ENCODE measurements at places on chromosomes 12 and 14.

- no peak overlapping the region for H3K27ac ChIP-seq
- no peak for DNase-seq
- no peak overlapping the region for H3K4me3 ChIP-seq
- H3K27me3 ChIP-seq, result no peaks in the 10 kb centered on the region
- H3K4me1 ChIP-seq, result no peaks in the 10 kb centered on the region
- no peaks in the 10 kb centered on the region for H3K36me3 ChIP-seq
These were observed 589.5 kb downstream of the NOVA1 start for GRCh38 chr14:26008290-26008689.

- peak; percentile 66 for DNase-seq
- no peaks in the 10 kb centered on the region for H3K36me3 ChIP-seq
- no peak overlapping the region for H3K27ac ChIP-seq
- no peaks in the 10 kb centered on the region for H3K4me1 ChIP-seq
- H3K27me3 ChIP-seq, result no peaks in the 10 kb centered on the region
These were observed 157.1 kb downstream of the CALM1 start for GRCh38 chr14:90553921-90554336.

- no peak for DNase-seq
- H3K36me3 ChIP-seq, result no peaks in the 10 kb centered on the region
- H3K4me1 ChIP-seq, result peaks cover 2% of the 10 kb centered on the region
- no peak overlapping the region for H3K4me3 ChIP-seq
- H3K27ac ChIP-seq, result no peak overlapping the region
These were observed 6.6 kb upstream of the SLC6A13 start for GRCh38 chr12:269191-269590.

GRCh38 chr14:98244966-98245569 lies 1026.9 kb downstream of the BCL11B start:
- DNase-seq, result no peak
- H3K27ac ChIP-seq, result no peak overlapping the region
- no peak overlapping the region for H3K4me3 ChIP-seq
- no peaks in the 10 kb centered on the region for H3K36me3 ChIP-seq
- H3K4me1 ChIP-seq, result no peaks in the 10 kb centered on the region
- no peaks in the 10 kb centered on the region for H3K27me3 ChIP-seq

DNA sequence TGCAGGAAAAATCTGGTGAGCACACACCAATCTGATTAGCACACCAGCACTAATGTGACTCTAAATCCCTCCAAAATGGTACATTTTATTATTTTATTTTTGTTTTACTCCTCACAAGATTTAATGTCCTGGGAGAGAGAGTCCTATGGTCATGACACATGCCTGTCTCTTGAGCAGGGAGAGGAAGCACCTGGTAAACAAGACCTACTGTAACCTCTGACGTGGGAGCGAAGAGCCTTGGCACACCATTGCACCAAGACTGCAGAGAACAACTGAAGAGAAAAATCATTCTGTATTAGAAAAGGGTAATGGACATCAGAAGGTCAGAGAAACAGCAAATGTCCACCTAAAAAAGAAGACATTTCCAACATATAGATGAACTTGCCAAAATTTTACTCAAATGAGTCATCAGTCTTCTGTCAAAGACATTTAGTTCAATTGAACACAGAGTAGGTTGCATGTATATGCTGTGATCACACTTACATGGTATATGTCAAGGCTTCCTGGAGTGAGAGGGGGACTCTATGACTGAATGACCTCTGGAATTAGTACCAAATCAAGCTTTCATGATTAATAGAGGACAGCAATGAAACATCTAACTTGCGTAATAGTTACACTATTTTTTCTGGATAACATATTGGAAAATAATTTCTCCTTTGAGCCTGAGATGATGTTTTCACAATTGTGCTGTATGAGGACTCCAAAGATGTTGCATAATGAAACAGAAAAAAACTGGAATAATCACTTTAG lies 186.9 kb upstream of the FLRT2 start:
- H3K36me3 ChIP-seq, result no peaks in the 10 kb centered on the region
- H3K27me3 ChIP-seq, result no peaks in the 10 kb centered on the region

GRCh38 chr12:13373803-13374202 lies 177.3 kb downstream of the EMP1 start:
- H3K27me3 ChIP-seq, result no peaks in the 10 kb centered on the region
- H3K36me3 ChIP-seq, result no peaks in the 10 kb centered on the region
- no peaks in the 10 kb centered on the region for H3K4me1 ChIP-seq
- no peak overlapping the region for H3K27ac ChIP-seq
- no peak overlapping the region for H3K4me3 ChIP-seq

GRCh38 chr14:78927261-78927660 lies 757.1 kb downstream of the NRXN3 start:
- H3K27me3 ChIP-seq, result no peaks in the 10 kb centered on the region
- no peak overlapping the region for H3K4me3 ChIP-seq
- no peak for DNase-seq
- H3K27ac ChIP-seq, result no peak overlapping the region
- no peaks in the 10 kb centered on the region for H3K4me1 ChIP-seq
- no peaks in the 10 kb centered on the region for H3K36me3 ChIP-seq

DNA sequence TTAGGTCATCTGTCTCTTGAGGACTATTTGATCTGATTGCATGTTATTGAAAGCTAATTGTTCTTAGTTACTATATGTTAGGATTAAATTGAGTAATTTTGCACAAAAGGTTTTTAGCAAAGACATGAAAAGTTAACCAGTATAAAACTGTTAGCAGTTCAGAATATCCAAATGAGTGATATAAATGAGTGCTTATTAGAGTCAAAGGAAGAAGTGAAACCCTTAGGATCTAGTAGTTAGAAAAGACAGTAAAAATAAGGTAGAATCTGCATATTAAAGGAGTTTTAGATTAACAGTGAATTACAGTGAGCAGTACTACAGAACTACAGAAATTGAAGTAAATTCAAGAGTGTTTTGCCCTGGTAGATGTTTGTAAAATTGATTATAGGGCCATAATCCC lies 12.4 kb downstream of the RAP1B start:
- H3K4me3 ChIP-seq, result no peak overlapping the region
- H3K36me3 ChIP-seq, result no peaks in the 10 kb centered on the region
- H3K27me3 ChIP-seq, result no peaks in the 10 kb centered on the region
- DNase-seq, result no peak
- no peaks in the 10 kb centered on the region for H3K4me1 ChIP-seq

DNA sequence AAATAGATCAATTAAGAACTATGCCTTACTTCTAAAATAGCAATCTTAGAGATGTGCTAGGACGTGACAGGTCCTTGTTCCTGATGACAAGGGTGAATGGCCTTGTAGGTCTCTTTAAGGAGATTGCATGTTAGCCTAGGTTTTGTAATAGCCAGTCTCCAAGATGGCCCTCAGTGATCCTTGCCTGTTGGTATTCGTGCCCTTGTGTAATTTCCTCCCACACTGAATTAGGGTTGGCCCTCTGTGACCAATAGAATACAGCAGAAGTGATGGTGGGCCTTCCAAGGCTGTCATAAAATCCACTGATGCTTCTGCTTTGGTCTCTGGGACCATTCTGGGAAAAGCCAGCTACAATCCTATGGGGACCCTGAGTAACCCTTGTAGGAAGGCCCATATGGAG lies 38.2 kb upstream of the SNX6 start:
- H3K4me3 ChIP-seq, result no peak overlapping the region
- no peak for DNase-seq
- no peaks in the 10 kb centered on the region for H3K4me1 ChIP-seq
- no peaks in the 10 kb centered on the region for H3K27me3 ChIP-seq
- no peak overlapping the region for H3K27ac ChIP-seq
- no peaks in the 10 kb centered on the region for H3K36me3 ChIP-seq

DNA sequence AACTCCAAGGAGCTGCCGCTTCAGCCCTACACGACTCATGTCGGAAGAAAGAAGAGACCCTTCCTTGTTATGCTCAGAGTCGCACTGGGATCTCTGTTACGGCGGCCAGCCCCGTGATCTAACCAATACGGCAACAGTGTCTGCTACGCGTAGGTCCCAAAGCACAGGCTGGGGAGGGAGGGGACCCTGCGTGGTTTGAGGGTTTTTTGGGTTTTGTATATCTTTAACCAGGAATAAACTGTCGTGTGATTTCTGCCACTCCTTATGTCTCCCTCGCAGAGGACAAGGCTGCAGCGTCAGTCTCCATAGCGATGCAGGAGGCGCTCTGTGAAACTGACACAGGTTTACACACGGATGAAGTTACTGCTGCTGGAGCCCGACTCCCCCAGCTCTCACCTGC lies 60.0 kb upstream of the DIO3 start:
- H3K27me3 ChIP-seq, result no peaks in the 10 kb centered on the region
- DNase-seq, result peak; percentile 60
- no peaks in the 10 kb centered on the region for H3K4me1 ChIP-seq

DNA sequence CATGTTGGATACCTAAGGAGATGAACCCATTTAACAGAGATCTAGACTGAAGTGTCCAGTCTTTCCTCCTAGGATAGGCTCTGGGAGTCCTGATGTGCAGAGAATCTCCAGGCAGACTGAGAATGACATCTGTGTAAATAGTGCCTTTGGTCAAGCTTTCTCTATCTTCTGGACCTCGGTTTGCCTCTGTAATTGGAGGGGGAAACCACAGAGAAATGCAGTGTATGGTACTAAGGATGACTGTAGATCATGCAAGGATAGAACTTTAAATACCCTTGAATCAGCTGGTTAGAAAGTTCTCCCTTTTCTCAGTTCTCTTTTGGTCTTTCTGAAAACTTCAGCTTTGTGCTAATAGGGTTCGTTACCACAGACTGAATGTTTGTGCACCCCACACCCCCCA lies 112.2 kb downstream of the PTPN11 start:
- DNase-seq, result no peak
- H3K27ac ChIP-seq, result no peak overlapping the region
- no peaks in the 10 kb centered on the region for H3K36me3 ChIP-seq
- H3K4me3 ChIP-seq, result no peak overlapping the region

GRCh38 chr12:120249875-120250795 lies 15.4 kb downstream of the PXN start:
- no peaks in the 10 kb centered on the region for H3K27me3 ChIP-seq
- peaks cover 13% of the 10 kb centered on the region for H3K4me1 ChIP-seq
- H3K4me3 ChIP-seq, result no peak overlapping the region
- H3K36me3 ChIP-seq, result no peaks in the 10 kb centered on the region
- H3K27ac ChIP-seq, result no peak overlapping the region

GRCh38 chr12:57868221-57868620 lies 21.7 kb upstream of the CTDSP2 start:
- H3K4me3 ChIP-seq, result no peak overlapping the region
- no peaks in the 10 kb centered on the region for H3K27me3 ChIP-seq
- no peak for DNase-seq
- H3K4me1 ChIP-seq, result no peaks in the 10 kb centered on the region

GRCh38 chr14:61460718-61461611 lies 139.6 kb downstream of the PRKCH start:
- H3K27ac ChIP-seq, result no peak overlapping the region
- no peak for DNase-seq
- no peaks in the 10 kb centered on the region for H3K27me3 ChIP-seq
- no peaks in the 10 kb centered on the region for H3K36me3 ChIP-seq

DNA sequence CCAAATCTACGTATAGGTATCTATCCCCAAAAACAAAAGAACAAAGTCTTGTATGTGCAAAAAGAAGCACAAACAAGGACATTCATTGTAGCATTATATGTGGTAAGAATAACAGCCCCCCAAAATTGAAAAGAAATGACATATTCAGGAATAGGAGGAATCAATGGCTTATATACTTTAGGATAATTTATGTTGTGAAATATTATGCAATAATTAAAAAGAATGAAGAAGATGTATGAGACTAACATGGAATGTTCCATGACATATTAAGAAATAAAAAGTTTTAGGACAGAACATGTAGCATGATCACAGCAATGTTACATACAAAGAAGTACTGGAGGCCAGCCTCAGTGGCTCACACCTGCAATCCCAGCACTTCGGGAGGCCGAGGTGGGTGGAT lies 9.1 kb downstream of the SMCO2 start:
- no peak overlapping the region for H3K27ac ChIP-seq
- DNase-seq, result no peak
- H3K4me3 ChIP-seq, result no peak overlapping the region
- no peaks in the 10 kb centered on the region for H3K27me3 ChIP-seq
- H3K36me3 ChIP-seq, result no peaks in the 10 kb centered on the region
- H3K4me1 ChIP-seq, result peaks cover 2% of the 10 kb centered on the region

DNA sequence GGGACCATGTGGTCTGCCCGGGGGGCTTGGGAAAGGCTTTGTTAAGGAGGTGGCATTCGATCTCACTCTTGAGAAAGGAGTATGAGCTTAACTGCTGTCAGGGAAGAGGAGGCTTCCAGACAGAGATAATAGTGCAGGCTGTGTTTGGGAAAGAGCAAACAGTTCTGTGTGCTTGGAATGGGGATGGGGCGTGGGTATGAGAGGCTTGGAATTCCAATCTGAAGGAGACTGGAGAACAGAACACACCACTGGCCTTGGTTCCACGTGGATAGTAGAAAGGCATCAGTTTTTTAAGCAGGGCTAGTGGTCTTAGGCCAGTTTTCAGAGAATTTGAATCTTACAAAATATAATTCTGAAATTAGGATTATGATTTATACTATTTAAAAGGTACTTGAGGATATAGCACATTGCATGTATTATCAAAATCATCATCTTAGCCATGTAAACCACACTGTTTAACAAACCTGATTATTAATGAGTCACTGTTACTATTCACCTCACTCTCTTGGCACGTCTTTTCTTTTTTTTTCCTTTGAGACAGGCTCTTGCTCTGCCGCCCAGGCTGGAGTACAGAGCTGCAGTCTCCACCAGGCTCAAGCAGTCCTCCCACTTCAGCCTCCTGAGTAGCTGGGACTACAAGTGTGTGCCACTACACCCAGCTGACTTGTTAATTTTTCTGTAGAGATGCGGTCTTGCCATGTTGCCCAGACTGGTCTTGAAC lies 38.5 kb upstream of the KCNK13 start:
- no peaks in the 10 kb centered on the region for H3K27me3 ChIP-seq
- no peak overlapping the region for H3K27ac ChIP-seq
- H3K4me1 ChIP-seq, result no peaks in the 10 kb centered on the region
- H3K4me3 ChIP-seq, result no peak overlapping the region

GRCh38 chr14:68397371-68397811 lies 395.5 kb downstream of the ZFP36L1 start:
- H3K36me3 ChIP-seq, result no peaks in the 10 kb centered on the region
- H3K27ac ChIP-seq, result no peak overlapping the region
- no peak overlapping the region for H3K4me3 ChIP-seq
- H3K27me3 ChIP-seq, result no peaks in the 10 kb centered on the region

- no peak for DNase-seq
- no peaks in the 10 kb centered on the region for H3K4me1 ChIP-seq
- no peaks in the 10 kb centered on the region for H3K36me3 ChIP-seq
- H3K27ac ChIP-seq, result no peak overlapping the region
- H3K4me3 ChIP-seq, result no peak overlapping the region
- no peaks in the 10 kb centered on the region for H3K27me3 ChIP-seq
These were observed 242.5 kb upstream of the ARHGAP5 start for GRCh38 chr14:31834616-31835015.

GRCh38 chr14:63938198-63939005 lies 85.6 kb downstream of the SYNE2 start:
- H3K27ac ChIP-seq, result no peak overlapping the region
- H3K4me3 ChIP-seq, result no peak overlapping the region
- no peaks in the 10 kb centered on the region for H3K36me3 ChIP-seq

- no peak overlapping the region for H3K27ac ChIP-seq
- no peaks in the 10 kb centered on the region for H3K36me3 ChIP-seq
- H3K4me1 ChIP-seq, result no peaks in the 10 kb centered on the region
- no peak for DNase-seq
- H3K4me3 ChIP-seq, result no peak overlapping the region
- H3K27me3 ChIP-seq, result no peaks in the 10 kb centered on the region
These were observed 81.5 kb upstream of the KCNA1 start for GRCh38 chr12:4828176-4828575.

Data from aorta (tissue), 5 donors.